Foreskin melanocyte (primary cell): ENCODE measurements at places on chromosomes 4 and X.
A peak's percentile ranks its signal among the peaks of the same experiment; 100 is the strongest.

- DNase-seq = no peak
Observed at GRCh38 chr4:101232074-101232776, 115.1 kb downstream of the PPP3CA start.

DNA sequence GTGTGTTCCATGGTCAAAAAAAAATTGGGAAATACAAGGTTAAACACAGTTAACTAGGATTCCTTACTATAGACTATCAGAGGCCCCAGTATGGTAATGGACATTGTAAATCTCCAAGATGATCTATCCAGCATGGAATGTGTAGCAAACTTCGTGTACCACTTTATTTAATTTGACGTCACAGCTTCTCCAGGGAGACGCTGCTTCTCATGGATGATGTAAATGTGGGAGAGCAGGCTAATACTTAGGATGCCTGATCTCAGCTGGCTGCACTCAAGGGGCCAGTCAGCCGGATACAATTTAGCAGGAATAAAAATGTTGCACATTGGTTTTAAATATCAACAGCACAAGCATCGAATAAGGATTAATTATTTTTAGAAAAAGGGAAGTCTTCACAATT lies 111.7 kb upstream of the HPF1 start:
- no peak for DNase-seq

- DNase-seq = no peak
Observed at GRCh38 chrX:153728095-153728494, 3.4 kb downstream of the ABCD1 start.

DNA sequence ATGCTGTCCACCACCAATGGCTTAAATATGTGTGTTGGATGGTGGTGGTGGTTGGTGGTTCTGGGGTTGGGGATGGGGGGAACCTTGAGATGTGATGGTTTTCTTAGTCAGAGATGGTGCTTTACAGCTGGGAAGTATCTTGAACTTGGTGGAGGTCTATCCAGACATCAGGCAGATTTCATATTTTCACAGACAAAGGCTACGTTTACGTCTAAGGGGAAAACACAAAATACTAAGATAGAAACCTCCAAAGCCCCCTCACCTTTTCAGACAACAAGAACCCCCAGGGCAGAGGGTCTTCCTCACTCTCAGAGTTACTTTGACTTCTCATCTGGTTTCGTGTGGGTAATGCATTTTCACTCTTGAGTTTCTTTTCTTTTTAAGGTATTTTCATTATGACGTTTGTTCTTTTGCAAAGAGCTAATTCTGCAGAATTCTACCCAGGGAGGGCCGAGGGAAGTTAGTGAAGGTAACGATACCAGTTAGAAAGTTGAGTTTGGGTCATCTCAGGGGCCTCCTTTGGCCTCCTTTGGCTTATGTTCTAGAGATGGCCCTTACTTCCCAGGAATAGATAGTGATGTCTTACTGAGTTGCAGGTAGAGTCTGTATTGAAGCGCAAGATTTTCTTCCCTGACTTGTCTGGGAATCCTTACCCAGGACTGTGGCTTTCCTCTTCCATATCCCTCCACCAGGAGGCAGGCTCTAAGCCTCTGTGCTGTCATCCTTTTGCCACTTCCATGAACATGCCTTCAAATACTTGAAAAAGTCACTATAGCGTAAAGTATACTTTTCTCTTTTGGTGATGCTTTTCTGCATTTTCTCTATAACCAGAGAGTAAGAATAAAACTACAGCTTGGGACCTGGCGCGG lies 31.9 kb downstream of the RHOH start:
- no peak for DNase-seq

- no peak for DNase-seq
Observed at GRCh38 chrX:11664211-11665167, 1.2 kb downstream of the ARHGAP6 start.

GRCh38 chrX:125205133-125205917 lies 114.3 kb upstream of the TEX13C start:
- DNase-seq = no peak

GRCh38 chr4:119035951-119036737 lies 99.5 kb upstream of the MYOZ2 start:
- no peak for DNase-seq

DNA sequence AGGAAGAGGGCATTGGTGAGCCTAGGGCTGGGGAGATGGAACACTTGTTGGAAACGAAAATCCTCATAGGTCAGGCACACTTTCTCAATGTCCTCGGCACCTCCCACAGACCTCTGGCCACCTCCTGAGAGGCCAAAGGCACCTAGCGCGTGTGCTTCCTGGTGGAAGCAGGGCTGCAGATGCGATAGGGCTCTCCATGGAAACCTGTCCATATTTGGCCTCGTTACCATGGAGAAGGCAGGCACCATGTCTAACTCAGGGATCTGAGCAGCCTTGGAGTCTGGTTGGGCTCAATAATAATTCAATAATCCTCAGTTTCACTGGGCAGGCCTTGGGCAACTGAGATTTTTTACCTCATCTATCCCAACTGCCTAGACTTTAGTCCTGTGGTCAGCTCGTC lies 58.3 kb downstream of the RAI2 start:
- no peak for DNase-seq

GRCh38 chr4:130110189-130110588 lies 1014.2 kb downstream of the C4orf33 start:
- no peak for DNase-seq

GRCh38 chr4:168587411-168588125 lies 90.7 kb downstream of the PALLD start:
- no peak for DNase-seq

GRCh38 chr4:14087921-14088320 lies 460.4 kb upstream of the BOD1L1 start:
- no peak for DNase-seq

DNA sequence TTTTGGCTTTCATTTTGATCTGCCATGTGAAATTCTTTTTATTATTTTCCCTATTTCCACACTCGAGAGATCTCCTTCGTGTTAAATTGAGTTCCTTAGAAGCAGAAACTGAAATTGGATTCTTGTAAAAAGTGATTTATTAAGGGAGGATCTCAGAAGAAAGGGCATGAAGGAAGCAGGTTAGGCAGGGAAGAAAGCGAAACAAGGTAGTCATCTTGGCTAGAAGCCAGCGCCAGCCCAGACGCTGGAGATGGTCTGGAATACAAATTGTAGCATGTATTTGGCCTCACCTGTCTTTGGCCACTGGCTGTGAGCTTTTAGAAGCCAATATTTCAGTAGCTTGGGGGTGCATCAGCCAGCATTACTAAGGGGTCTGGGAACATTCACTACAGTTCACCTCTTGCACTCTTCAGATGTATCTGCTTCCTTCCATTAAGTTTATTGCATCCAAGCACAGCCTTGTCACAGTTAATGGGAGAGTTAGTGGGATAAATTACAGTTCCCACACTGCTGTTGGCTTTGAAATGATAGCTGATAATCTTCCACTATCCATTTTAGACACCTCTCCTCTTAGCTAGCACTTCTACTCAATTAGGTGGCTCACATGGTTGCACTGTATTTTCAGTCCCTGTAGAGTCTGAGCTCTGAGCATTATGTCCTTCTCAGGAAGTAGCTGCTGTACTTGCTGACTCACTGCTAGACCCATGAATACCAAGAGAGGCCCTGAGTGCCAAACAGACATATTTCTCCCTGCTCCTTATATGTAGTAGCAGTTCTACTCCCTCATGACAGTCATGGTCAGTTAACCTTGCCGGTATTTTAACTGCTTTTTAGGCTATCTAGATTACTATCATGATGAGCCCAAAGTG lies 14.6 kb downstream of the GRXCR1 start:
- no peak for DNase-seq

GRCh38 chr4:673349-674091 lies 556 bp downstream of the ATP5ME start:
- peak; percentile 24 for DNase-seq

DNA sequence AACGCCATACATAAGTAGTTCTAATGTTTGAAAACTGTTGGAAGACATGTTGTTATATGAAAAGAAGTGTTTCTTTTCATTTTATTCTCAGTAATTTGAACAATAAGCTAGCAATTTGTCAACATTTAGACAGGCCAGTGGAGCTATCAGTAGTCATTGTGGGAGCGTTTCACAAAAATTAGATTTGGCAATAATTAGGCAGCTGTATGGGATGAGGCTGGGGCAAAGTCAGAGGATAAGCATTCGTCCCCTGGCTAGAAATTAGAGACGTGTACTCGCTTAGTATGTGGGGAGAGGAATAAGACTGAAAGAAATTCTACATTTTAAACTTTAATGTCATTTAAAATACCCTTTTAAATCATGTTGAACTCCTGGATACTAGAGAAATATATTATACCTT lies 70.6 kb downstream of the TMEM144 start:
- no peak for DNase-seq

- no peak for DNase-seq
Observed at GRCh38 chr4:8835521-8836365, 35.9 kb downstream of the HMX1 start.

GRCh38 chr4:52715914-52716313 lies 35.3 kb downstream of the ERVMER34-1 start:
- DNase-seq = no peak

- DNase-seq = peak; percentile 57
Observed at GRCh38 chrX:38214551-38215531, 5.8 kb downstream of the SRPX start.

DNA sequence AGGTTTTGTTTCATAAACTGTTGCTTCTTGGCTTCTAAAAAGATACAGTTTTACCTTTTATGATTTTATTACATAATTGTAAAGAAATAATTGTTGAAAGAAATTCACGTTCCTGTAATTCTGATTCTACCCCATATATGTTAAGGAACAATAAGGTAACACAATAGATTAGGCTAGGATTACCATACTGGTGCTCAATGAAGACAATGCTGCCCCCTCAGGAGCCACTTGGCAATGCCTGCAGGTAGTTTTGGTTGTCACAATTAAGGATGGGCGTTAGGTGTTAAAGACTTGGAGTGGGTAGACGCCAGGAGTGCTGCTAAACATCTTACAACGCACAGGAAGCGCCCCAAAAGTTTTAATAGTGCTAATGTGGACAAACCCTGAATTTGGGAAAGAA lies 133.2 kb downstream of the NLGN4X start:
- no peak for DNase-seq
